Fibroblast of lung (primary cell): ENCODE measurements at places on chromosomes 3 and 15. TPM values are rescaled to one million over a fixed set of nuclear protein-coding genes. Genes with fewer than 3 reads are reported as not detected.

GRCh38 chr15:48748535-48748934, 62.3 kb downstream of the CEP152 start:
- H3K4me1 ChIP-seq, result no peaks in the 10 kb centered on the region
- H3K27me3 ChIP-seq, result no peaks in the 10 kb centered on the region
- DNase-seq, result peak; percentile 73
- H3K36me3 ChIP-seq, result peaks cover 1% of the 10 kb centered on the region

GRCh38 chr15:91925794-91926193, 72.3 kb downstream of the SLCO3A1 start:
- no peaks in the 10 kb centered on the region for H3K4me1 ChIP-seq
- no peak for DNase-seq
- H3K27me3 ChIP-seq, result no peaks in the 10 kb centered on the region
- no peak overlapping the region for H3K4me3 ChIP-seq
- no peak overlapping the region for H3K27ac ChIP-seq

- H3K27me3 ChIP-seq, result no peaks in the 10 kb centered on the region
- H3K27ac ChIP-seq, result no peak overlapping the region
- no peaks in the 10 kb centered on the region for H3K4me1 ChIP-seq
- no peak for DNase-seq
Measured at GRCh38 chr3:174120997-174121396, 723.5 kb downstream of the NLGN1 start.

The SLC7A14 gene
- polyA plus RNA-seq, result 3.4 and 4.4 TPM in 2 replicates

The IQCF5 gene
- not detected in 2 replicates for polyA plus RNA-seq
